NCI-H1694 treated with DMSO at 0.1 percent for 48 hours (cell line): ENCODE measurements at places on chromosomes 2 and 18.

GRCh38 chr2:9613291-9613690 lies 17.5 kb downstream of the YWHAQ start:
- DNase-seq = no peak

DNA sequence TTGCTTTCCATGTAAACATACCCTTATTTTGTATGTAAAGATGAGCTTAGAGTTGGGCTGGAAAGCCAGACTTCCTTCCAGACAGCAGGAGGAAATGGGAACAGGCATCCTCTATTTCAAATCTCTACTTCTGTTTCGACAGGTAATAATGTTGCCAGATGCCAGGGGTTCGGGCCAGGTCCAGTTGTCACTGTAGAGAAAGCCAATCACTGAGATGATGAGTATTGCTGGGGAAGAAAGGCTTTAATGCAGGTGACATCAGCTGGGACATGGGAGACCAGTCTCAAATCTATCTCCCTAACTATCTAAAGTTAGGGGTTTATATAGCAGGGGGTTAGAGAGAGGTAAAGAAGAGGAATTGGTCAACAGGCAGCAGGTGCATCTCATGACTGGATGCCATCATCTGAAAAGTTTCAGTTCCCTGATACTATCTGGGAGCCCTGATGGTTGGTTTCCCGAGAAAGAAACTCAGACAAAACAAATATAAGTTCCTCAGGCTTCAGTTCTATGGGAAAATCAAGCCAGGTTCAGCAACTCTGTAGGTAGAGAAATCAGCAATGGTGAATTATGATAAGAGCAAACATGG lies 9.3 kb upstream of the MTCL1 start:
- no peak for DNase-seq

GRCh38 chr2:214651451-214651850 lies 158.0 kb downstream of the BARD1 start:
- no peak for DNase-seq

- no peak for DNase-seq
These were observed 58.7 kb downstream of the THADA start for GRCh38 chr2:43537137-43537536.

DNA sequence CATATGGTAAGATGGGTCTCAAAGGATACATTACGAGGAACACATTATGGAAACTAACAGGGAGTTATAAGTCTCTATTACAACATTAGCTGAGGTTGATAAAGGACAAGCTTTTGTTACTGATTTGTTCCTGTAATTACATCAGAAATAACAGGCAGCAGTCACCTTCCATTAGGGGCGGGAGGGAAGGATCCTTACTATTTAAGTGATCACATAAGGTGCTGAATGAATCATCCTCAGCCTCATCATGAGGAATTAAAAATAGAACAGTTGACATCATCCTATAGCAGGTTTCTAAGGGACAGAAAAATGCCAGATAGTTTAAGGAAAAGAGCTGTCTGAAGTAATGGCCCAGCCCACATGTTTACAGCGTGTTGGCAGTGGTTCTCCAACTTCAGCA lies 86.9 kb upstream of the MGAT5 start:
- DNase-seq = no peak

DNA sequence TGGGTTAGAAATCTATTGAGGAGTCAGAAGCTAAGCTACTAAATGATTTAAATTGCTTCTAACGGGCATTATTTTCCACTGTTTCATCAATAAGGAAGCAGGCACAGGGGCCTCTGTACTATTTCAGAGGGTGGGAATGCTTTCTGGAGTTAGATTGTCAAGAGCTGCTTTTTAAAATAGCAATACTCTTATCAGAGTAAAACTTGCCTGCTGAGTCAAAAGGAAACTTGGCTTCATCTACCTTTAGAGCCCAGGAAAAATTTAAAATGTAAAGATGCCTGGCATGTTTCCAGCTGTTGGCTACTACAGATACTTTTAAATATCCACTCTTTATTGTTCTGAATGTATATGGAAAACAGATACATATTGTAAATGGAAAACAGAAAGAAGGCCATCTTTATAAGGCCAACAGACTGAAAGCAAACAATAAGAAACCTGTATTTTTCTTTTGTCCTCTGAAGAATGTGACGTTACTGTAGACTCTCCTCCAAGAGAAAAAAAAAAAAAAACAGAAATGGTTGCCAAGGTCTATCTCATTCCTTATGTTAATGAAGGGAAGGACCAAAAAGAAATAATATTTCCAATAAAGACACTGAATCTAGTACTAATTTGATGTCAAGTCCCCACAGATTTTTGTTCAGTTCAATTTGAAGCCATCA lies 79.1 kb downstream of the FIGN start:
- DNase-seq = no peak

- DNase-seq = no peak
These were observed 66.5 kb upstream of the SLC1A4 start for GRCh38 chr2:64922482-64923384.

DNA sequence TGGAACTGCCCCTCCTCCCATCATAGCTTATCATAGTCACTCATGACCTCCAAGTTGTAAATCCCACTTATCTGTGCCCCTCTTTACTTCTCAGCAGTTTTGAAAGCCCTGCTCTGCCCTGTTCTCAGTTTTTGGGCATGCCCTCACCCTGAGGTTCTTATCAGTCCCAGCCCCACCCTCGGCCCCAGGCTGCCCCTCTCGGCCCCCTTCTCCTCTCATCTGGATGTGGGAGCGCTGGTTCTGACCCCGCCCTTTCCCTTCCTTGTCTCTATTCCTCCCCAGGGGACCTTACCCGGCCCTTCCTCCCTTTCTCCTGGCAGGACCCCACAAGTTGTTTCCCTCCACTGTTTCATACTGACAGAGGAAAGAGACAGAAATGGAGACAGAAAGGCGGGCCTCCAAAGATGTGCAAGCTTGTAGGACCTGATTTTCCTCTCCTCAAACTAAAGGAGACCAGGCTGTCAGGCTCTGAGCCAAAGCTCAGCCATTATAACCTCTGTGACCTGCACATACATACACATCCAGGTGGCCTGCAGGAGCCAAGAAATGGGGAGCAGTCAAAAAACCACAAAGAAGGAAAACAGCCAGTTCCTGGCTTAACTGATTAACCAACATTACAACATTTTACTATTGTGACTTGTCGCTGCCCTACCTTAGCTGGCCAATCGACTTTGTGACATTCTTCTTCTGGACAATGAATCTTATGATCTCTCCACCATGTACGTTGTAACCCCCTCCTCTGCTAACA lies 171.0 kb upstream of the HS6ST1 start:
- no peak for DNase-seq

- DNase-seq = no peak
These were observed 874 bp downstream of the NDUFAF7 start for GRCh38 chr2:37232131-37232933.

DNA sequence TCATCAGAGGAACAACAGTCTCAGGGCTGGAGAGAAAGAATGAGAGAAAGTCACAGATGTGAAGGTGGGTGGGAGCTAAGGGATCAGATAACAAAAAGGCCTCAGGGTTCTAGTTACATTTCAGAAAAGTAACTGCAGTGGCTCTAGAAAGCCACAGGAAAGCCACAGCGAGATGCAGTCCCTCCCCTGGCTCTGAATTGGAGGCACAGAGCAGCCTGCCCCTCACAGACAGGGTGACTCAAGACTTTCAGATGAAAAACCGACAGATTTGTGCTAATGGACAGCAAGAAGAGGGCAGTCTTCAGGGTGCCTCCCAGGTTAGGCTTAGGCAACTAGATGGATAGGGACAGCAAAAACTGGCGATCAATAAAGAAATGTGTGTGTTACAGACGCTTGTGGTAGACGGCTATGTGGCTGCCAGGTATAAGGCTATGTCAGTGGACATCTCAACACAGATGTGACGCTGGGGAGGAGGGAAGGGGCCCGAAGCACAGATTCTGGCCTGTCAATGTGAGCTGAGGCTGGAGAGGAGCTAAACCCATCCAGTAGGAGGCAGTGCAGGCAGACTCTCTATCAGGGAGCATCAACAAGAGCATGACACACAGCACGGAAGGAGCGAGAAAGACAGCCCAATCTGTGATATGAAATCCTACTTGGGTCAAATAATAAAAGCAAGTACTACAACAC lies 26.2 kb downstream of the UNC50 start:
- DNase-seq = no peak

DNA sequence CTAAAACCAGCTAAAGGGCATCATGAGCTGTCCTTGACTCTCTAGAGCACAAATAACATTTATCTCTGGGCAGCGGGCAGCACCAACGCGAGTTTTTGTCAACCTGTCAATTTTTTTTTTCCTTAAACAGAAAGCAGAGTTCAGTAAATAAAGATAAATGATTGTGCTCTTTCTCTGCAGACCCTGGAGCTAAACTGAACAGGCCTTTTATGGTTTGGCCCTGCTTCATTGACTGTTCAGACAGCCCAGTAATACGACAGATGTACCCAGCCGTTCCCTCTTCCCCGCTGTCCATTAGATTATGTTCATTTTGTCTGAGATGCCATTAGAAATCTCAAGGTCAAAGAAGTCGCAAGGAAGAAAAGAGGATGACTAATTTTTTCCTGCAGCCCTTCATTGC lies 280.5 kb upstream of the PIK3C3 start:
- no peak for DNase-seq

GRCh38 chr2:29544917-29545316 lies 376.5 kb downstream of the ALK start:
- DNase-seq = no peak

DNA sequence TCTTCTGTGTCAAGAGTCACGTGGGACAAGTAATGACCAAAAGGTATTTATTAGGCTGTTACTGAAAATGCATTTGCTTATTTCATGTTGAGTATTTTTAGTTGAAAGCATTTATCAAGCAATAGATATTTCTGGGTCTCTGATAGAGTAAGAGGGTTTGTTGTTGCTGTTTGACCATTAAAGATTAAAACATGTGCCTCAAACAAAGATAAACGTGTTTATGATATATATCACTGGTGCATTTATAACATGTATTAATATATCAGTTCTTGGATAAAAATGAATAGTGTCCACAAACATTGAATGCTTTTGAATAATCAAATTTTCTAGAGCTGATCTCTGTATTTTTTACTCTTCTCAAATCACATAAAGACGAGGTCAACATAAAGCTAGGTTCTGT lies 467.7 kb downstream of the THSD7B start:
- DNase-seq = no peak

DNA sequence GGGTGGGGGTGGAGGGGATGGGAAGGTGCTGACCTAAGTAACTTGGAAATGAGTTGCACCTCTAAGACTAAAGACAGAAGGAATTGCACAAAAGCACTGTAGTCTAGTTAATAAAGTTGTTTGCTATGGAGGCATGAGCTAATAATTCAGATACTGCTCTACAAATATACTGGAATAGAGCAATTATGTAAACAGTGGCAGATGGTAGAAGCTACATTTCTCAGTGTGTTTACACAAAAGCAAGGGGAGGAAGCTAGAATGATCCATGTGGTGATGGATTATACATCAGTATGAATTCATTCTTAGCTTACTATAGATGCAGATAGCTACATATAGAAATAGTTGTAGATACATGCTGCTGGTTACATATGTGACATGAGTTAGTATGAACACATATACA lies 27.6 kb upstream of the UBE2F start:
- peak; percentile 93 for DNase-seq

- DNase-seq = peak; percentile 13
These were observed 27.7 kb downstream of the TMEM182 start for GRCh38 chr2:102789349-102790090.

GRCh38 chr18:68024716-68025115 lies 508.2 kb upstream of the DSEL start:
- no peak for DNase-seq

GRCh38 chr18:79849328-79850207 lies 51.8 kb downstream of the KCNG2 start:
- DNase-seq = no peak

- no peak for DNase-seq
These were observed 18.2 kb upstream of the TNP1 start for GRCh38 chr2:216878072-216878471.

DNA sequence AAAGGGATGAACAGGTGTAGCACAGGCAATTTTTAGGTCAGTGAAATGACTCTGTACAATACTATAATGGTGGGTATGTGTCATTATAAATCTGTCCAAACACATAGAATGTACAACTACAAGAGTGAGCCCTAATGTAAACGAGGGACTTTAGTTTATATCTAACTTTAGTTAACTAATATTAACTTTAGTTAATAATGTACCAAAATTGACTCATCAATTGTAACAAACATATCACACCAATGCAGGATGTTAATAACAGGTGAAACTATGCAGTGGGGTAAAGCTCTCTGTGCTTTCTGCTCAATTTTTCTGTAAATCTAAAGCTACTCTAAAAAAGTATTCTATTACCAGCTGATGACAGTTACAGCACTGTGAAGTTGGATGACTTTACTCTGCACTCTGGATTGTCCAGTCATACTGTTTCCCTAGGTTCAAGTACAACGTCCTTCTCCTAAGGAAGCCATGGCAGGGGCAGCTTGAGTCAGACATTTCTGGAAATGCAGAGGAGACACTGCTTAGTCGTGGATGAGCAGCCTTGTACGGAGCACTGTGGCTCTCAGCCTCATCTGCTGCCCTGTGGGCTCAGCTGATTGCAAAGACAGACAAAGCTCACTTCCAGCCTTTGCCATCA lies 26.1 kb downstream of the TGFA start:
- DNase-seq = no peak
